GM12865 (cell line): ENCODE measurements at places on chromosomes 2 and 18.

GRCh38 chr2:165428926-165429325 lies 40.6 kb upstream of the CSRNP3 start:
- no peak for DNase-seq

DNA sequence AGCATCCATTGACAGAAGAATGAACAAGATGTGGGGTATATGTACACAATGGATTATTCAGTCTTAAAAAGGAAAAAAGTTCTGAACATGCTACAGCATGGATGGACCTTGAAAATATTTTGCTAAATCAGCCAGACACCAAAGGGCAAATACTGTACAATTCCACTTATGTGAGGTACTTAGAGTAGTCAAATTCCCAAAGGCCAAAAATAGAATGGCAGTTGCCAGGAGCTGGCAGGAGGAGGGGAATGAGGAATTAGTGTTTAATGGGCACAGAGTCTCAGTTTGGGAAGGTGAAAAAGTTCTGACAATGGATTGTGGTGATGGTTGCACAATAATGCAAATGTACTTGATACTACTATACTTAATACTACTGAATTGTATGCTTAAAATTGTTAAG lies 193.2 kb downstream of the MBD2 start:
- no peak for DNase-seq

GRCh38 chr18:62450175-62450545 lies 72.7 kb upstream of the ZCCHC2 start:
- DNase-seq = no peak

GRCh38 chr18:47873625-47874024 lies 56.8 kb downstream of the SMAD2 start:
- DNase-seq = no peak

- DNase-seq = no peak
Measured at GRCh38 chr2:135022952-135023880, 24.0 kb downstream of the MAP3K19 start.

DNA sequence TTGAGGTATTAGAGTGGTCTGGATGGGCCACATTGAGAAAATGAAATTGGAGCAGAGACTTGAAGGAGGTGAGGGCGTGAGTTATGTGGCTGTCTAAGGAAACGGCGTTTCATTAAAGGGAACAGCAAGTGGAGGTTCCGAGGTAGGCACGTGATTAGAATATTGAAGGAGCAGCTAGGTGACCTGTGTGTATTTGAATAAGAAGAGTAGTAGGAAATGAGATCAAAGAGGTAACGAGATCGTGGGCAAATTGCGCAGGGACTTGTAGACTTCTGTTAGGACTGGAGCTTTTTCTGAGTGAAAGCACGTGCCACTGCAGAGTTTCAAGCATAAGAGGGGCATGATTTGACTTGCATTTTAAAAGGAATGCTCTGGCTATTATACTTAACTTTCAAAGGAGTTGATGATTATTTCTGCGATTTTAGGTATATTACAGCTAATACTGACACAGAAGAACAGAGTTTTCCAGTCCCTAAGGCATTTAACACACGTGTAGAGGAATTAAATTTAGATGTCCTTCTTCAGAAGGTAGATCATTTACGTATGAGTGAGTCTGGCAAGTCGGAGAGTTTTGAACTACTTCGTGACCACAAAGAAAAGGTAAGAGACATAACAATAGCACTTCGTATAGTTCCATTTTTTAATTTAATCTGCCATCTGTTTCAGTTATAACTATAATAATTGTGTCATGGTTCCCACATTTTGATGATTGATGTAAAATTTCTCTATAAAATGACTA lies 48.7 kb downstream of the RMDN2 start:
- DNase-seq = no peak

DNA sequence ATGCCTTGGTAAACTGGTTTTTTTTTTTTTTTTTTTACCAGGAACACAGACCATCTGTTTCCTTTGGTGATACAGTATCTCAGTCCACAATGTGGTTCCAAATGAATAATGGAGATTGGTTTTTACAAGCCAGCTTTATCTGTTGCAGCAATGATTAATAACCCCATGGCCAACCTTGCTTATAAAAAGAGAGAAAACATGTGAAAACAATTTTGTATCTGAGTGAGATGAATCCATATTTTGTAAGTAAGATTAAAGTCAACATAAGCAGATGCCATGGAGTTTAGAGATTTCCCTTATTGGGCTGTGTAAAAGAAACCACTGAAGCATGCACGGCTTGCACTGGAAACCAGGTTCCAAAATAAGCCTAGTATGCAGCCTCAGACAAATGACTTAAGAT lies 108.6 kb upstream of the CNTNAP5 start:
- DNase-seq = no peak

DNA sequence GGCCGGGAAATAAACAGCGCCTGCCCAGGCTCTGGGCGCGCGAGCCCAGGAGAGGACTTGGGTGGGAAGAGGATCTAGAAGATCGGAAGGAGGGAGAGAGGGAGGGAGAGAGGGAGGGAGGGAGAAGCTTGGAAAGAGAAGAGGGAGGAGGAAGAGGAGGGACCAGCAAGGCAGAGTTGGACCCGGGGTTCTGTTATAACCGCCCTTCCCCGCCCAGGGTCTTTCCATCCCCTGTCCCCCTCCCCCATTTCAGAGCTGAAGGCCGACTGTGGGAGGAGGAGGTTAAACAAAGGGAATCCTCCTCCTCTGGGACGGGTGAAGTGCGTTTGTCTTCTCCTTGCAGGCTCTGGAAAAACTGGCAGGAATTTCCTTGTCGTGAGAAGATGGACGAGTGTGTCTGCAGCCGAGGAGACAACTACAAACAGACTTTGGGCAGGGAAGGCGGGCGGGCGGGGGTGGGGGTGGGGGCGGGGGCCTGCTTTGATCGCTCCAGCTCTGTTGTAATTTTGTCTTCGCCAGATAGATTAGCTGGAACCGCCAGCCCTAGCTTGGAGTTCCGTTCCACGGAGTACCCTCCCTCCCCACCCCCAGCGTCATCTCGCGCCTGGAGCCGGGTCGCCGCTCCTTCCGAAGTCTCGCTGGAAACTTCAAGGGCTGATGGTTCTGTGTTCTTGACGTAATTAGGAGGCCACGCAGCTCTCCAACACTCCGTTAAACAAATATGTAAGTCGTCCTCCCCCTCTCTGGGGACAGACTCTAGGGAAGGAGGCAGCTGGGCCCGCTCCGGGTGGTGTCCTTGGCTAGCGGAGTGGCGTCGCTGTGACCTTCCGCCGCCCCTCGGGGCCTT lies 6.4 kb upstream of the SP9 start:
- no peak for DNase-seq

GRCh38 chr18:57754577-57755338 lies 48.4 kb downstream of the ATP8B1 start:
- peak; percentile 15 for DNase-seq

DNA sequence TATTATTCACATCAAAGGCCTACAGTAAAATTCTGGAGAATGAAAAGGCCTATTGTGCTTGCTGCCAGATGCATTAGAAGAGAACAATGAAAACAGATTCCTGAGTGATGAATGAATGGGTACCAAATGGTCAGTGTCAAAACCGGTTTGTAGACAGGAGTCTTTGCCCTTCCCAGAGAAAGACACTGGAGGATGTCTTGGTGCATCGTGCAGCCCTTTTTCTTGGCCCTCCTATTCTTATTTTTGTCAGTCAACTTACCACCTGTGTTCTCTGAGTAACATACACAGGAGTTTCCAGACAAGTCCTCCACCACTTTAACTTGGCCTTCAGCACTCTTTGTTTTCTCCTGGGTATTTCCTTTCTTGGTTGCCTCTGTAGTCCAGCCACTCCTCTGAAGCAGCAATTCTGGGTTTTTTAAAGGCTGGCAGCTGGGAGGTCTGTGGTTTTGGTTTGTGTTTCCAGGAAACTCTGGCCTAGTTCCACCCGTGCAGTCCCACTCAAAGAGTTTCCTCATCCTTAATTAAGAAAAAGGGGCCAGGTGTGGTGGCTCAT lies 29.4 kb downstream of the PSTPIP2 start:
- no peak for DNase-seq

- DNase-seq = no peak
Measured at GRCh38 chr2:120396013-120396860, 50.3 kb downstream of the INHBB start.

DNA sequence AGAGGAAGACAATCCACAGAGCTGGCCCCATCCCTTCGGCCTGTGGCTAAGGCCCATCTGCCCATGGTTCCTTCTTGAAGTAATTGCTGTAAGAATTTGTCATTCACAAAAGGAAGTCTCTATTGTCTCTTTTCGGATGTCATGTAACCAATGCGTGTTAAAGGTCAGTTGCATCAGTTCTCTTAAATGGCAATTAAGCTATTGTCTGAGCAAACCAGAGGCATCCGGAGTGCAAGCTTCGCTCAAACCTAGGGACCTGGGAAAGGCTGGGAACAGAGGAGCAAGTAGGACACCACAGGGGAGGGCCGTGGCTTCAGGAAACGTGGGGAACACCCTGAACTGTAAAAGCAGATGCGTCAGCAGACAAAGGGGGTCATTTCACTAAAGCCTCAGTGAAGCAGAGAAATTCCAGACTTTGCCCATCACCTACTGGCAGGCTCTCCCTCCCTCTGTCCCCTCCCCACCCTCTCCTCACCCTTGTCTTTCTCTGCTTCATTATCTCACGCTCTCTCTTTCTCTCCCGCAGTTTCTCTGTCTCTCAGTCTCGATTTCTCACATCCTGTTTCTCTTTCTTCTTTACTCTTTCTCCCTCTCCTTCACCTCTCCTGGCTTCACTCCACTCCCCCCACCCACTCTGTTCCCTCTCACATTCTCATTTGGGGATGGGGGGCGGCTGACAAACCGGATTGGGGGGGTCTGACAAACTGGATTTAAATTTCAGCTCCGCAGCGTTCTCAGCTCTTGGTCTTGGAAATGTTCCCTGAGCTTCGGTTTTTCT lies 204.6 kb upstream of the TNP1 start:
- DNase-seq = peak; percentile 15

GRCh38 chr2:100893392-100894104 lies 73.6 kb downstream of the NPAS2 start:
- peak; percentile 69 for DNase-seq

GRCh38 chr18:75471850-75472249 lies 44.3 kb upstream of the SMIM21 start:
- no peak for DNase-seq

DNA sequence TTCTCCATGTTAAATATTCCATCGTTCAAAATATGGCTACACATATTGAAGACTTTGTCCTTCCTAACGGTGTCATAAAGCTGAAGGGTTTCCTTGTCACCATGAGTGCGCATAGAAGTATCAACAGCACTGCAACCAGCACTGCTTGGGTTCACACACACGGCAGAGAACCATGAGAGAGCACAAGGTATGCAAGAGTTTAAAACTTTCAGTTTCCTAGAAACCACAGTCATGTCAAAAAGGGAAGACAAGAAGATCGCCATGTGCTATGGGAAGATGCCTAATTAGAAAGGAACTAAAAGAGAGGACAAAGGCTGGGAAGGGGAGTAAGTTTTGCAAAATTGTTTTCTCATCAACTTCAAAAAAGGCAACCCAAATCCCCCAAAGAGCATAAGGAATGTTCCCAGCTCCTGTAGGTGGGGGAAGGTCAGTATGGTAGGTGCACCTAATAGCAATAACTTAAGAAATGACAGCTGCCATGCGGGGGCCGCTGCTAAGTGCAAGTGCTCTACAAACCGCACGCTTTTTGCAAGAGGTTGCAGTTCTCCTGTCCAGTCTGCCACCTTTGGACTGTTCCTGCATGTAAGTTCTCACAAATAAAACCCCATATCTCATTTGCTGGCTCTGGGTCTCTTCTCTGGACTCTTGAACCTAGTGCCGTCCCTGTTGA lies 136.8 kb downstream of the TMEM163 start:
- DNase-seq = peak; percentile 35
